ENCODE measurements at places on chromosomes 4 and X. TPM values are rescaled to one million over a fixed set of nuclear protein-coding genes. Genes with fewer than 3 reads are reported as not detected.

Gene ZFP92
- total RNA-seq = 1.4 TPM

Gene PPBP
- not detected for total RNA-seq

Gene CT45A10
- total RNA-seq = not detected

Gene UCHL1
- 181 TPM for total RNA-seq

Gene NOX1
- not detected for total RNA-seq

Gene ETDB
- total RNA-seq = not detected

DNA sequence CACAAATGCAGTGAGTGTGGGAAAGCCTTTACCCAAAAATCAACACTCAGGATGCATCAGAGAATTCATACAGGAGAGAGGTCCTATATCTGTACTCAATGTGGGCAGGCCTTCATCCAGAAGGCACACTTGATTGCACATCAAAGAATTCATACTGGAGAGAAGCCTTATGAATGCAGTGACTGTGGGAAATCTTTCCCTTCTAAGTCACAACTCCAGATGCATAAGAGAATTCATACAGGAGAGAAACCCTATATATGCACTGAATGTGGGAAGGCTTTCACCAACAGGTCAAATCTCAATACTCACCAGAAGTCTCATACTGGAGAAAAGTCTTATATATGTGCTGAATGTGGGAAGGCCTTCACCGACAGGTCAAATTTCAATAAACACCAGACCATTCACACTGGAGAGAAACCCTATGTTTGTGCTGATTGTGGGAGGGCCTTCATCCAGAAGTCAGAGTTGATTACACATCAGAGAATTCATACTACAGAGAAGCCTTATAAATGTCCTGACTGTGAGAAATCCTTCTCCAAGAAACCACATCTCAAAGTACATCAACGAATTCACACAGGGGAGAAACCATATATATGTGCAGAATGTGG lies 79.3 kb downstream of the ZNF81 start:
- H3K4me3 ChIP-seq = no peak overlapping the region
- peaks cover 48% of the 10 kb centered on the region for H3K36me3 ChIP-seq
- no peak for DNase-seq
- H3K4me1 ChIP-seq = no peaks in the 10 kb centered on the region

DNA sequence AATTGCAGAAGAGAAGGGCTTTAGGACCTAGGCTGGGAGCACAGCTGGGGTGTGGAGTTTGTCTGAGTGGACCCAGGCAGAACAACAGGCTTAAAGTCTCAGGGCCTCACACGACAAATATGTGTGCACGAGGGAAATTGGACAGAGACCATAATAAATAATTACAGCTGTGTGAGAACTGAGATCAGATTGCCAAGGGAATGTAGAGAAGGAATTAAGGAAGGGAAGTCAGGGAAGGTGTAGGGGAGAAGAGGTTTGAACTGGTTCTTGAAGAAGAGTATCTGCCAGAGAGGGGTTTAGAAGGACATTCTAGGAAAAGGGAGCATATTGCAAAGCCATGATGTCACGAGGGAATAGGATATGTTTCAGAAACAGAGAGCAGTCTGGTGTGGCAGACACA lies 120.7 kb upstream of the TSPAN5 start:
- H3K27me3 ChIP-seq = no peaks in the 10 kb centered on the region
- no peaks in the 10 kb centered on the region for H3K36me3 ChIP-seq
- peaks cover 21% of the 10 kb centered on the region for H3K4me1 ChIP-seq
- no peak for DNase-seq
- peak overlapping the region; percentile 36 for H3K27ac ChIP-seq
- H3K4me3 ChIP-seq = no peak overlapping the region

- no peaks in the 10 kb centered on the region for H3K27me3 ChIP-seq
- H3K36me3 ChIP-seq = no peaks in the 10 kb centered on the region
- no peaks in the 10 kb centered on the region for H3K4me1 ChIP-seq
- H3K4me3 ChIP-seq = no peak overlapping the region
Observed at GRCh38 chr4:125187226-125188176, 127.3 kb upstream of the FAT4 start.

DNA sequence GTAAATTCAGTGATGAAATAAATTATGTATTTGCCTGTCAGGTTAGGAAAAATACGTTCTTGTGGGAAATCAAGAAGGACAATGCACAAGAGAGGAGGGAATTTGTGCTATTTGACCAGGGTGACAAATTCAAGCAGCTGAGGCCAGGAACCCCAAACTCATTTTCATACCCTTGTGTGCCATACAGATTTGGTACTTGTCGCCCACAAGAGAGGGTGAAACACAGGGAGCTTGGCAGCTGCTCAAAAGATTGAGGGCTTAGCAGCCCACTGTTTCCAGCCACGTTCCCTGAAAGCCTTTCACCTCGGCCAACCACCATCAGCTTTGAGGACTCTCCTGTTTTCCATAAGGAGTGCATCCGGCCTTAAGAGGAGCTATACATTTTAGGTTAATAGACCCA lies 111.2 kb downstream of the COL25A1 start:
- no peak overlapping the region for H3K27ac ChIP-seq
- DNase-seq = no peak
- H3K4me1 ChIP-seq = peaks cover 22% of the 10 kb centered on the region
- H3K27me3 ChIP-seq = no peaks in the 10 kb centered on the region
- H3K4me3 ChIP-seq = no peak overlapping the region
- H3K36me3 ChIP-seq = peaks cover 7% of the 10 kb centered on the region

DNA sequence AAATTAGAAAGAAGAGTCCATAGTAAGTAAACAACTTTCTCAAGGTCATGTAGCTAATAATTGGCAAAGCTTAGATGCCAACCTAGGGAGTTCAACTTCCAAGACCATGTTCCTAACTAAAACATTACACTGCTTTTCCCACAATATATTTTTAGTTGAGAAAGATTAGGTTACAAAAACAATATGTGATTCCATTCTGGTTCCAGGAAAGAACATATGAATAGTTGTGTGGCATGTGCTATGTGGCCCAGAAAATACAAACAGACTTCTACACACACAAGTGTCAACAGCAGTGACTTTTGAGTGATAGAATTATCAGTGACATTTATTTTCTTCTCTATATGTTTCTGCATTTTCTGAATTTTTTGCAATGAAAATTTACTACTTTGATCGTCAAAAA lies 62.7 kb upstream of the EDNRA start:
- no peaks in the 10 kb centered on the region for H3K4me1 ChIP-seq
- no peak overlapping the region for H3K27ac ChIP-seq
- H3K27me3 ChIP-seq = no peaks in the 10 kb centered on the region
- H3K4me3 ChIP-seq = no peak overlapping the region
- peaks cover 3% of the 10 kb centered on the region for H3K36me3 ChIP-seq

- DNase-seq = no peak
- H3K27ac ChIP-seq = no peak overlapping the region
- no peaks in the 10 kb centered on the region for H3K27me3 ChIP-seq
- no peak overlapping the region for H3K4me3 ChIP-seq
- H3K36me3 ChIP-seq = no peaks in the 10 kb centered on the region
- no peaks in the 10 kb centered on the region for H3K4me1 ChIP-seq
Observed at GRCh38 chr4:46196086-46196485, 72.2 kb upstream of the GABRG1 start.

- H3K4me1 ChIP-seq = peaks cover 6% of the 10 kb centered on the region
- H3K27me3 ChIP-seq = no peaks in the 10 kb centered on the region
- H3K27ac ChIP-seq = no peak overlapping the region
- DNase-seq = no peak
- no peak overlapping the region for H3K4me3 ChIP-seq
Observed at GRCh38 chr4:11543706-11544105, 115.0 kb upstream of the HS3ST1 start.

- no peak overlapping the region for H3K4me3 ChIP-seq
- no peak for DNase-seq
- no peaks in the 10 kb centered on the region for H3K27me3 ChIP-seq
- H3K4me1 ChIP-seq = peaks cover 28% of the 10 kb centered on the region
- peaks cover 2% of the 10 kb centered on the region for H3K36me3 ChIP-seq
- no peak overlapping the region for H3K27ac ChIP-seq
Observed at GRCh38 chr4:139297001-139297410, 4.3 kb upstream of the NAA15 start.

DNA sequence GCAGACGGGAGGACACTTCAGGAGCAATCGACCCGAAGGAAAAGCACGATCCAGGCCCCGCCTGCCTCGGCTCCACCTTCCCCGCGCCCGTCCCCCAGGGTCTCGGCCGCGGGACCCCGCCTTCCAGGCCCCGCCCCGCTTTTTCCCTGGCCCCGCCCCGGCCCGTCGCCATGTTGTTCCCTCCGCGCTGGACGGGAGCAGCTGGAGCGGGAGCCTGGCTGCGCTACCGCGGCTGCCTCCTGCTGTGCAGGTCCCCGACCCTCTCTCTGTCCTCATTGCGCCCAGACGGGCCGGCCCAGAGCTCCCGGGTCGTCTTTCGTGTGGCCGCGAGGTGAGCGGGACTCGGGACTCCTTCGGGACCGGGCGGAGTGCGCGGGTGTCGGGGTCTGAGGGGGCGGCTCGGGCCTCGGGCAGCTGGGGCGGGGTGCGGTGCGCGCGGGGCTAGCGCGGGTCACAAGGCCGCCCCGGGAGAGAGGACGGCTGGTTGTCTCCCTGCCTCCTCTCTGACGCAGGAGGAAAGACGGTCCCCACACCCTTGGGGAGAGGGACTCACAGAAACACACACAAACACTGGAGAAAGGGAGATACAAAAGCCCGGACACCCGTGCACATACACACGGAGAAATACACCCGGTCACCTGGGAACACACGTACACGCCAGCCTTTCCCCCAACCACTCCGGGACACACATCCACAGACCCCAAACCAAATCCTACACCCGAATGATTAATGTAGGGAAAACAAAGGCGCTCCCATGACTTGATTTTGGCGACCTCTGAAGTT lies at the start of gene RAB9A:
RAB9A (plus strand) TSS at position 171 of the 783 bp plus-strand sequence. CDS start 19,619 bp downstream, outside the sequence.
- H3K27ac ChIP-seq = peak within 1 kb of the TSS; percentile 92
- no peaks in the 10 kb centered on the region for H3K27me3 ChIP-seq
- H3K4me1 ChIP-seq = peaks cover 46% of the 10 kb centered on the region
- no peaks in the 10 kb centered on the region for H3K36me3 ChIP-seq
- peak within 1 kb of the TSS; percentile 87 for H3K4me3 ChIP-seq

GRCh38 chrX:68072041-68072440 lies 361.3 kb downstream of the OPHN1 start:
- no peak for DNase-seq
- H3K27me3 ChIP-seq = no peaks in the 10 kb centered on the region
- no peak overlapping the region for H3K4me3 ChIP-seq
- H3K4me1 ChIP-seq = no peaks in the 10 kb centered on the region

GRCh38 chr4:179695175-179695574 lies 2252.9 kb upstream of the AGA start:
- no peaks in the 10 kb centered on the region for H3K36me3 ChIP-seq
- H3K27me3 ChIP-seq = peaks cover 3% of the 10 kb centered on the region
- no peak overlapping the region for H3K4me3 ChIP-seq
- peaks cover 23% of the 10 kb centered on the region for H3K4me1 ChIP-seq
- H3K27ac ChIP-seq = no peak overlapping the region

- no peaks in the 10 kb centered on the region for H3K27me3 ChIP-seq
- H3K4me3 ChIP-seq = no peak overlapping the region
- H3K4me1 ChIP-seq = peaks cover 9% of the 10 kb centered on the region
- no peak overlapping the region for H3K27ac ChIP-seq
- H3K36me3 ChIP-seq = no peaks in the 10 kb centered on the region
Observed at GRCh38 chrX:13258052-13258444, 61.8 kb downstream of the ATXN3L start.

- no peaks in the 10 kb centered on the region for H3K27me3 ChIP-seq
- no peak overlapping the region for H3K27ac ChIP-seq
- H3K36me3 ChIP-seq = peaks cover 41% of the 10 kb centered on the region
- no peak overlapping the region for H3K4me3 ChIP-seq
- DNase-seq = no peak
- H3K4me1 ChIP-seq = no peaks in the 10 kb centered on the region
Observed at GRCh38 chr4:183314336-183314735, 5.7 kb downstream of the CLDN22 start.

GRCh38 chr4:74884266-74884665 lies 48.6 kb upstream of the PARM1 start:
- peaks cover 15% of the 10 kb centered on the region for H3K4me1 ChIP-seq
- peaks cover 6% of the 10 kb centered on the region for H3K36me3 ChIP-seq
- no peak overlapping the region for H3K4me3 ChIP-seq
- H3K27ac ChIP-seq = peak overlapping the region; percentile 5

DNA sequence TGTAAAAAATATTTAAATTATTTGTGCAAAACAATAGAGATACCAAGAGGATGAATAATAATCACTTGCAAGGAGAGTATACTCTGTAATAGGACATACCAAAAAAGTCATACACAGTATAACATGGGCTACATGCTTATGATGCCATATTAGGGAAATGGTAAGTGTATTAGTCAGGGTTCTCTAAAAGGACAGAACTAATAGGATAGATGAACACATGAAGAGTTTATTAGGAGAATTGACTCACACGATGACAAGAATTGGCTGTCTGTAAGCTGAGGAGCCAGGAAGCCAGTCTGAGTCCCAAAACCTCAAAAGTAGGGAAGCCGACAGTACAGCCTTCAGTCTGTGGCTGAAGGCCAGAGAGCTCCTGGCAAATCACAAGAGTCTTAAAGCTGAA lies 151.2 kb downstream of the DTHD1 start:
- no peaks in the 10 kb centered on the region for H3K4me1 ChIP-seq
- H3K36me3 ChIP-seq = no peaks in the 10 kb centered on the region
- no peak for DNase-seq
- H3K4me3 ChIP-seq = no peak overlapping the region
- peaks cover 3% of the 10 kb centered on the region for H3K27me3 ChIP-seq
- H3K27ac ChIP-seq = no peak overlapping the region

GRCh38 chr4:24971192-24971591 lies 58.4 kb upstream of the CCDC149 start:
- no peak for DNase-seq

DNA sequence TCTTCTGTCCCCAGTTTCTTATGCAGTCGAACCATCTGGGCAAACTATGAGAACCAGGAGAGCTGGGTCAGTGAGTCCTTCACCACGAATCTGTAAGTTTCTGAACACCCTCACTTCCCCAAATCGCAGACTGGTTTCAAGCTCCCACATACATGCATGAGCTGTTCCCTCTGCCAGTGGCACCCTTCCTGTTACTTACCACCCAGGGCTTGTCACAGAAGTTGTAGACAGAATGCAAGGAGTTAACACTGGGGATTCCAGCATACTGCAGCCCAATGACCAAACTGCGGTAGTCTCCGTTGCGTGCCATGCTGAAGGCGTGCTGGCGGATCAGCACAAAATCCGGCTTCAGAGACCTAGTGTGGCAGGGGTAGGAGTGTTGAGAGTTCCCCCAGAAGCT lies 14.6 kb downstream of the SYN1 start:
- no peaks in the 10 kb centered on the region for H3K36me3 ChIP-seq
- no peak for DNase-seq
- H3K27ac ChIP-seq = no peak overlapping the region
- peaks cover 4% of the 10 kb centered on the region for H3K27me3 ChIP-seq

DNA sequence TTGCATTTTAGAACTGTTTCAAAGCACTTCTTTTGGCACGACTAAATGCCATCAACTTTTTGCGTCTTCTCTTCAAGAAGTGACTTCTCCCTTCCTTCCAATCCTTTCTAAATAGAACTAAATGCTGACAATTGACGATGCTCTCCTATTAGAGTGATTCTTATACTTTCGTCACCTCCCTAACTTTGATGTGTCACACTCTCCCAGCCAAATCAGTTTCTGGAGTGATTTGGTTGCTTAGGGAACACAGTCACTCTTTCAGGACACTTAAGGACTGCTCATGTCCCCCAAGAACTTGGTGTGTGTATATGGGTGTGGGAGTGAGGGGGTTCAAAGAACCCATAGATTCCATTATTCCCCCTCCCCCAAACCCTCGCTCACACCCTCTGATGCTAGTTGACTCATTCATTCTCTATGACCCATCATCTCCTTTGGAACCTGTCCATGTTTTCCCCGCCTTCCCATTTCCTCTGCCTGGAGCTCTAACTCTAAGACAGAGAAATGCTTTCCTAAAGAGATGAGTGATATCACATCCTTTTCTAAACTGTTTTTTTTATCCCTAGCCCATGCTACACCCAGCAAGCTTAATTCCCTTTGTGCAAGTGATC lies 26.8 kb upstream of the AREG start:
- peaks cover 29% of the 10 kb centered on the region for H3K4me1 ChIP-seq
- no peaks in the 10 kb centered on the region for H3K36me3 ChIP-seq
- no peak overlapping the region for H3K4me3 ChIP-seq
- no peaks in the 10 kb centered on the region for H3K27me3 ChIP-seq
